ENCODE measurements at places on chromosomes 2 and 18. TPM values are rescaled to one million over a fixed set of nuclear protein-coding genes. Genes with fewer than 3 reads are reported as not detected.

Gene ZNF385B
- total RNA-seq = 5.0 TPM

- no peak for DNase-seq
- H3K27me3 ChIP-seq = no peaks in the 10 kb centered on the region
- no peaks in the 10 kb centered on the region for H3K36me3 ChIP-seq
- H3K4me3 ChIP-seq = no peak overlapping the region
- no peak overlapping the region for H3K27ac ChIP-seq
- H3K4me1 ChIP-seq = no peaks in the 10 kb centered on the region
Observed at GRCh38 chr18:11607906-11608305, 1.5 kb upstream of the SLC35G4 start.

Gene PFN4
- 0.83 TPM for total RNA-seq

Gene UGT1A9
- total RNA-seq = not detected

GRCh38 chr2:32977228-32977758 is 30.5 kb downstream of the LTBP1 start:
- no peak overlapping the region for H3K4me3 ChIP-seq
- H3K27ac ChIP-seq = no peak overlapping the region
- DNase-seq = peak; percentile 82
- H3K36me3 ChIP-seq = no peaks in the 10 kb centered on the region
- H3K27me3 ChIP-seq = no peaks in the 10 kb centered on the region
- H3K4me1 ChIP-seq = no peaks in the 10 kb centered on the region

Gene NETO1
- total RNA-seq = 0.34 TPM
